ENCODE measurements at places on chromosomes 6 and 20.
A peak's percentile ranks its signal among the peaks of the same experiment; 100 is the strongest.

DNA sequence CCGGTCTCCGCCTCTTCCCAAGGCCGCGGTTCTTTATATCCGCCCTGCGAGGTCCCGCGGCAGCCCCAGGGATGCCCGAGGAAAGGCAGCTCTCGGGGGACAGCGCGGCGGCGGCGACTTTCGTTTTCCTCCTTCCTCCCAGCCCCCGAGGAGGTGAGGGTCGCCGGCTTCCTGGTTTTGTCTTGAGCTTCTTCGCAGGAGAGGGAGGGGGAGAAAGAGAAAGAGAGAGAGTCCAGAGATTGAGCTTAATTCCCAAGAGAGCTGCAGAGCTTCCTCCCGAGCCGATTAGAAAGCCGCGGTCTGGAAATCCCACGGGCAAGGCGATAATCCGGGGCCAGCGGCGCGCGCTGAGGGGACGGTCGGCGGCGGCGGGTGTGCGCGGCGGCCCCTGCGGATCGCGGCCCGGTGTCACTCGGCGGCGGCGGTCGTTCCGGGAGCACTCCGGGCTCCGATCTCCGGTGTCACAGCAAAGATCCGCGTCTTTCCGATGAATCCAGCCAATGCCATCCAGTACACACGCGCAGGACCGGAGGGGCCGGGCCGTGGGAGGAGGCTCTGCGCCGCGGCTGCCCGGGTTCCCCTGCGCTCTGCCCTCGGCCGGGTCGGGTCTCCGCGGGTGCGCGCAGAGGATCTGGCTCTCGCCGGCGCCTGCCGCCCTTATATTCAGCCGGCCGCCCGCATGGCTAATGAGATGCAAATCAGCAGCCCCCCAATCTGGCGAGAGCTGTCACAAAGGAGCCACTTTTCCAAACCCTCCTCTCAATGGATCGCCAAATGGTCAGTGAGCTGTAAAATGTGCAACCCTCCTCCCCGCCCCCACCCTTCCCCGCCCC lies at the start of gene DLL1:
TSS of gene DLL1 (minus strand) at position 783 of the 833 bp plus-strand sequence. CDS start 939 bp downstream, outside the sequence.
- no peak for DNase-seq

GRCh38 chr6:8588176-8588575 lies 152.8 kb upstream of the SLC35B3 start:
- no peak for DNase-seq

- no peak for DNase-seq
Observed at GRCh38 chr6:136171231-136171630, 78.9 kb downstream of the MTFR2 start.

- no peak for DNase-seq
Observed at GRCh38 chr6:85137865-85138264, 312.0 kb upstream of the NT5E start.

- DNase-seq = no peak
Observed at GRCh38 chr6:53161481-53162009, 12.9 kb upstream of the GCM1 start.

- no peak for DNase-seq
Observed at GRCh38 chr6:155142168-155143028, 121.4 kb upstream of the CLDN20 start.

DNA sequence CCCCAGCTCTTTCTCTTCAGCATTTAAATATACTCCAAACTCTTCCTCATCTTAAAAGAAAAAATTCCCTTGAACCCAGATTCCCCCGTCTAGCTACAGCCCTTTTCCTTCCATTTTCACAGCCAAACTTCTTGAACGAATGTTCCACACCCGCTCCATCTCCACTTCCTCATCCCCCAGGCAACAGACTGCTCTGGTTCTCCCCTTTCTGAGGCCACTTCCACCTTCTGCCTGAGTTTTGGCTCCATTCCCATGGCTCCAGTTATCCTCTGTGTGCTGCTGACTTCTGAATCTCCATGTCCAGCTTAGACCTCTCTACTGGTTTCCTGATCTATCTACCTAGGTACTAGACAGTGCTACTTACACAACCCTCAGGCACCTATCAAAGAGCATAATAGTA lies 106.4 kb downstream of the RALGAPA2 start:
- DNase-seq = no peak

GRCh38 chr20:58550275-58551059 lies 35.3 kb upstream of the APCDD1L start:
- DNase-seq = peak; percentile 42

DNA sequence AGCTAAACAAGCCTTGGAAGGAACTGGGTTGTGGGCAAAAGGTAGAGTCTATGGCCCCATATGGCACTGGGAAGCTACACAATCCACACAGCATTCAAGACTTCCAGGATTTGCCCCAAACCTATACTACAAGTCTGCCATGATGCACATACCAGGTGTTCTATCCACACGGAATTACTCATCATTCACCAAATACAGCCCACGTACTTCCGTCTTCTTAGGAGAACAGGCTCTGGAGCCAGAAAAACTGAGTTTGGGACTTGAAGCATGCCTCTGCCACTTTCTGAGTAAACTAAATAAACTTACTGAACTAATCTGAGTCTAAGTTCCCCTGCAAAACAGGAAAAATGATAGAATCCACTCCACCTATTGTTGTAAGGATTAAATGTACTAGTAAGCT lies 28.6 kb downstream of the RIMS4 start:
- DNase-seq = no peak

DNA sequence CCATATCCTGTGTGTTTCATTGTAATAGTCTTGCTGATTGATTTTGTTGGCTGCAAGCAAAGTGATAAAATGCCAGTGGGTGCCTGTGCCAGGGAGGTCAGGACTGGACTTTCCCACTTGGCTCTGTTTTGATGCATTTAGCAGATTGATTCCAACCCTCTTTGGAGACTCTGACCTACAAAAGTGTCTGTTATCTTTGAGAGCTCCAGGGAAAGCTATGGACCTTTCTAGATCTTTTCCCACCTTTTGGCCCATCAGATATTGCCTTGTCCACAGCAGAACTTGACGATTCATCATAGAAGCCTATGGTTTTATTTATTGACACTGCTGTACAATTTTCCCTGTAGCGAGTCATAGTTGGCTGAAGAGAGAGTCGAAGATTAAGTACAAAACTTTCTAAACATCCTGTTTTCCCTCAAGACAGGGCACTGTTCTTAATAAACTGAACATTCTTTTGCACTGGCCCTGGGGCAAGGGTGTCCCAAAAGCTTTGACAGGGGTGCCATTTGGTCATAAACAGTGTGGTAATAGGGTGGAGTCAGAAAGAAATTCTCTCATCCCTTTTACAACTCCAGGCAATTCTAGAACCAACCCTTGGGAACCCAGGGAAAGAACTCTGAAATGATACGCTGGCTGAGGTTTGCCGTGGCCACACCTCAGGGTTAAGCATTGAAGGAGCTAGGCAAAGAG lies 53.7 kb downstream of the E2F3 start:
- DNase-seq = no peak

- DNase-seq = no peak
Observed at GRCh38 chr6:2596222-2596621, 154.5 kb downstream of the MYLK4 start.

DNA sequence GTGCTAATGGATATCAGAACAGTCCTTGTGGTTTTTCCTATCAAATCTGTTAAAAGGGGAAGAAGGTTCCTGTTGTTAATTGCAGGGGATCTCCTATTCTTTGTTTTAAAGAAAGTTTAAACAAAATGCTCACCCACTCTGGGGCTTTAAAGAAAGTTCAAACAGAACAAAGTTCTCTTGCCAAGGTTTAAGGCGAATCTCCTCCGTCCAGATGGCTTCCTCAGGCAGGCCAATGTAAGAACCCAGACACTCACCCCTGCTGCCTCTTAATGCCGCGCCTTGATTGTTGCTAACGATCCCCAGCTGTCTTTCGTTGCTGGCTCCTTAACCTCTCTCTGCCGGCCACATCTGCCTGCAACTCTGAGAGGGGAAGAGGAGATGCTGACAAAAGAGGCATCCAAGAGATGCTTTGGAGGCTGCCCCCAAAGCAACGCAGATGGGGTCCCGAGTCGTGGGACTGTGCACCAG lies 235.0 kb upstream of the PRDM1 start:
- DNase-seq = no peak

DNA sequence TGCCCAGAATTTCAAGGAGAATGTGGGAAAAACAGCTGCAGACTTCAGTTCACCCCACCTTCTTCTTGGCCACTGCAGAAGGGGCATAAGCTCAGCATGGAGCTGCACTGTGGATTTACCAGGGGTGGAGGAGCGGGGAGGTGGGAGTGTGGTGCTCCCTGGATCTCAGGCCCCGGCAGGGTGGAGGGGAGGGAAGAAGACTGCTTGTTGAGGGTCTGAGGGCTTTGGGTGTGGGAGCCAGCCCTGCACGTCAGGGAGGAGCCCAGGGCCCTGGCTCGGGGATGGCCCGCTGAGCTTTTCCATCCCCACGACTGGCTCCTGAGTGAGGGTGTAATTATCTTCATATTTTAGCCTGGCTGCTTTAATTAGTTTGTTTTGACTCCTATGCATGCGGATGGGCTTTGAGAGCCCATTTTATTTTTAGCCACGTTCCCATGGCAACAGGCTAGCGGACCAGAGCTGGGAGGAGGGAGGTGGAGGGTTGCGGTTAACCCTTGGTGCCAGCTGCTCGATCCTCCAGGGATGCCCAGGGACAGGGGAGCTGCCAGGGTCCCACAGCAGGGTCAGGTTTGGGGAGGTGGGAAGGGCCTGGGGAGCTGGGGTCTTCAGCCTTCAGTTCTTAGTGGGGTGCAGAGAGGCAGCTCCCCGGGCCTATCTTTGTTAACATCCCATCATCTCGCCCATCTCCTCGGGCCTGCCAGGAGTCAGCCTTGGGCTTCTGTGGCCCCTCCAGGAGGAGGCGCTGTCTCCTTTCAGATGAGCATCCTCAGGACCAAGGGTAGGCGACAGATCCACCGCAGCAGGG lies 68.2 kb downstream of the RAB44 start:
- peak; percentile 85 for DNase-seq

DNA sequence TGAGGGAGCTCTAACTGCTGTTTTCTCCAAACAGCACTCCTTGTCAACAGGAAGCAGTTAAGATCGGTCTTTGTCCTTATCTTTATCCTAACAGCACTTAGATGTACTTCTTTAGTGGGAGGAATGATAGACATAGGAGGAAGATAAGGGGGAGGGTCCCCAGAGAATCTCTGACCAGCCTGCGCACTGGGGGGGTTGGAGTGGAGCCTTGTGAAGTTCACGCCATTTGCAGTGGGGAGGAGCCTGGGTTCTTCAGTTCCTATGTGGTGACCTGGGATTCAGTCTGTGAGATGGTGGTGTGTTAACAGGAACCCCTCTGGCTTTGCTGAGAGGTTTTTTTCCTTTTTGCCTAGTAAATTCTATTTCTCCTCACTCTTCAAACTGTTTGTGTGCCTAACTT lies 18.1 kb upstream of the ASCC3 start:
- no peak for DNase-seq

- DNase-seq = no peak
Observed at GRCh38 chr6:6590530-6590929, 2.0 kb downstream of the LY86 start.

GRCh38 chr6:18393698-18394097 lies 6.5 kb downstream of the RNF144B start:
- DNase-seq = no peak

DNA sequence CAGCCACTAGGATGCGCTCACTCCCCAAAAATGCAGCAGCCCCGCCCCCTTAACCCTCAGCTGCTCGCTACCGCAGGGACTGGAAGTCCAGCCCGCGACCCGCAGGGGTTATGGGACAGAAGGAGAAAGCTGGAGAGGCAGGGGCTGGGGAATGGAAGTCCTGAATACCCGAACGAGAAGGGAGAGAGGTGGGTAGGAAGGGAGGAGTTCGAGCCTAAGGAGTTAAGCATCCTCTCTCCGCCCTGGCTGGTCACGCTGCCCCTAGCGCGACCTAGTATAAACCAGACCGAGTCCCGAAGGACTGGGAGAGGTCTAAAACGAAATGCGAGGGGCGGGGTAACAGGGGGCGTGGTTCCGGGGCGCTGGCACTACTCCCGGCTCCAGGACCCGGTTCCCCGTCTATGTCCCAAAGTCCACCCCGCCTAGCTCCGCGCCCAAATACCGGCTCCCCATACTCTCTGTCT lies 448 bp upstream of the DDAH2 start:
- peak; percentile 88 for DNase-seq

DNA sequence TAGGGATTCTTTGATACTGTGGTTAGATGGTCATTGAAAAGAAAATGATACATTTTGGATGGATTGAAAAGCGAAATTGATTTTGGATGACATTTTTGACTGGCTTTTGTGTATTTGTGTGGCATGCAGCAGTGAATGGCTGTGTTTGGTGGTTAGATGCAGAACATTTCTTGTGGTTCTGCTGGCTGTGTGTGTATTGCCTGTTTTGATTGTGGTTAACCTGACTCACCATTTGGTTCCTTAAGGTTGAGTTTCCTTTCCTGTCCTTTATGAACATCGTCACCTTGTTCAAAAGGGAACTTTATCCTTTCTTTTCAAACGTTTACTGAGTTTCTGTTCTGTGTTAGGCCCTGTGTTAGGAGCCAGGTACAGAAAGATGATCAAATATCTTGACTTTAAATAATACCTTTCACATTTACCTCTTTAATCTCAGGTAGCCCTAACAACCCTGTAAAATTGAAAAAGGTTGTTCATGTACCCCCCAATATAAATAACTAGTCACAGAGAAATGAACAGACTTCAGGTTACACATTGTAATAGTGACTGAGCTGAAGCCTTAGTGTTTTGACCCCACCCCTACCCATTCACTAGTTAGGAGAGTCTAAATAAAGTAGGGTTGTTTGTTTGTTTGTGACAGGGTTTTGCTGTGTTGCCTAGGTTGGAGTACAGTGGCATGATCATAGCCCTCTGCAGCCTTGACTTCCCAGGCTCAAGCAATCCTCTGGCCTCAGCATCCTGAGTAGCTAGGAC lies 23.8 kb downstream of the ANKS1A start:
- no peak for DNase-seq

- no peak for DNase-seq
Observed at GRCh38 chr6:71119560-71119959, 162.7 kb upstream of the B3GAT2 start.

- DNase-seq = no peak
Observed at GRCh38 chr6:10793695-10794094, 44.6 kb downstream of the MAK start.

- DNase-seq = no peak
Observed at GRCh38 chr6:2792330-2793110, 27.3 kb downstream of the WRNIP1 start.

- no peak for DNase-seq
Observed at GRCh38 chr20:38789503-38790199, 15.8 kb upstream of the PPP1R16B start.

DNA sequence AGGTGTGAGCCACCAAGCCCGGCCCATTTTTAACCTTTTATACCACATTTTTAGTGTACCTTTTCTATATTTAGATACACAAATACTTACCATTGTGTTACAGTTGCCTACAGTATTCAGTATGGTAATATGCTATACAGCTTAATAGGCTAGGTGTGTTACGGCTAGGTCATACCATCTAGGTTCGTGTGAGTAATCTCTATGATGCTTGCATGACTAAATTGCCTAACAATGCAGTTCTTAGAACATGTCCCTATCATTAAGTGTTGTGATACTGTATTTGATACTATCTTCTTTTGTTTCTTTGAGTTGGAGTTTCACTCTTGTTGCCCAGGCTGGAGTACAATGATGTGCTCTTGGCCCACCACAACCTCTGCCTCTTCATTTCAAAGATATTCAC lies 387.7 kb upstream of the SASH1 start:
- DNase-seq = no peak

GRCh38 chr6:133630651-133631050 lies 258.3 kb upstream of the TCF21 start:
- DNase-seq = no peak
